Non-pigmented ciliary epithelial cell (primary cell): ENCODE measurements at places on chromosomes 1 and 21.

- peak; percentile 95 for DNase-seq
Measured at GRCh38 chr1:245085508-245086095, 69.2 kb upstream of the KIF26B start.

- peak; percentile 63 for DNase-seq
Measured at GRCh38 chr1:15158506-15159165, 5.1 kb downstream of the TMEM51 start.

- no peak for DNase-seq
Measured at GRCh38 chr1:183724350-183725042, 71.4 kb upstream of the APOBEC4 start.

DNA sequence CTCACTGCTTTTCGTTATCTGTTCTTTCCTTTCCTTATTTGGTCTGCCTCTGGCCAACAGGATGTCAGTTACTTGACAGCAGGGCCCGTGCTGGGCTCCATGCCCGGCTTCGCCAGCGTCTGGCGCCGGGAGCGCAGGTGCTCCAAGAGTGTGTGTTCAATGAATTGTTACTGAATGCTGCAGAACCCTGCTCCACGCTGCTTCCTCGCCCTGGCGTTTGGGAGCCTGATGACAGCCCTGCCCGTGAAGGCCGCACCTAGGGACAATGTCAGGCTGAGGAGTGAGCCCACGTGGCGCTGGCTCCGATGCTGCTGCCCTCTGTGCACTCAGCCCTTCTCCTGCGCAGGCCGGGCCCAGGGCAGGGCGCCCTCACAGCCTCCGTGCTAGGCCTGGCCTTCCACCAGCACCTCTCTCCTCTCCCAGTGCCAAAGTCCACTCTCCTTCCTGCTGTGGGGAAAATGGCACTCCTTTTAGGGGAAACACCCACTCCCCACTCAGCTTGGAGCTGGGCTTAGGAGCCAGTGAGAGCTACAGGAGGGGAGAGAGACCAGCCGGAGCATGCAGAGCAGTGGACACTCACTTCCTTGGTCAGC, 51.4 kb downstream of the ACBD3 start:
- DNase-seq = no peak

- no peak for DNase-seq
Measured at GRCh38 chr1:169250795-169251194, 116.8 kb downstream of the NME7 start.

GRCh38 chr1:58468612-58469011, 77.9 kb downstream of the OMA1 start:
- no peak for DNase-seq

DNA sequence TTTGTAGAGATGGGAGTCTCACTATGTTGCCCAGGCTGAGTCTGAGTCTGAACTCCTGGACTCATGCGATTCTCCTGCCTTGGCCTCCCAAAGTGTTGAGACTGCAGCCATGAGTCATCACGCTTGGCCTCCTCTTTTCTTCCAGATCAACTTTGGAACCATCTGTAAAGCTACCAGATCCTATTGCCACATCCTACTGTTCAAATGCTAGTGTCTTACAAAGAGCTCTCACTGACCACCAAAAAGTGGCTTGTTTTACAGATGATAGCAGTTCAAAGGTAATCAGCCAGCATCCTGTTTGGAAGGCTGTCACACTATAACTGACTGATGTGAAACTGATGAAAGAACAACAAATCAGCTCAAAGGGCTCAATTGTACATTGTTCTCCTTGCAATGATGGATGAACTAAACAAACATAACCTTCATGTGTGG, 221.6 kb downstream of the AKT3 start:
- DNase-seq = no peak

DNA sequence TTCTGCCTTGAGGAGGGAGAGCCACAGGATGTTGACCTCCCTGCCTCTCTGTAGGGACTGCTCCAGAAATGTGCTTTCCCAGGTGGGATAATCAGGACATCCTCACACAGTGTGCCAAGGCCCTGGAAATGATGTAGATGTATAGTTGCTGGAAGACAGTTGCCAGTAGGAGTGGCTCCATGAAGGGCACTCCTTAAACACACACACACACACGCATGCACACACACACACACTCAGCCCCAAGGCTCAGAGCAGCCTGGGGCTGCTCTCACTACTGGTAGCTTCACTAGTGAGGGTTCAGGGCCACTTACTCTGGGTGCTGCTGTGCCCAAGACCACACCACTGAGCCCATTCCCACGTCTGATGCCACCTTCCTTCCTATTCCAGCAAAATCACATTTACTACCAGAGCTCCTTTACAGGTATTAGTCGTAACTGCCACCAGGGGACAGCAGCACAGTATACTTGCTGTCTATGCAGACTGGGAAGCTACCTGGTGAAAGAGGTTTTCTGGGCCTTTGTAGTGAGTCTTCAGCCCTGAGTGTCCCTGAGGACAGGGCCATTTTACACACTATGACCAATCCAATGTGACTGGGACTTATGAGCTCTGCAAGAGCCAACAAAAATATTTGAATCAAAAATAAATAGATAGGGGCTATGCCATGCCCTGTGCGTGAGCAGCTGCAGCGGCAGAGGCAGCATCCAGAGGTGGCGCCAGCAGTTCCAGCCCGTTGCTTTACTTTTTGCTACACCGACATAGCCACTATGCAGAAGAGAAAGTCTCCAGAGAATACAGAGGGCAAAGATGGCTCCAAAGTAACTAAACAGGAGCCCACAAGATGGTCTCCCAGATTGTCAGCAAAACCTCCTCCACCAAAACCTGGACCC, 15.0 kb downstream of the CRNN start:
- no peak for DNase-seq

DNA sequence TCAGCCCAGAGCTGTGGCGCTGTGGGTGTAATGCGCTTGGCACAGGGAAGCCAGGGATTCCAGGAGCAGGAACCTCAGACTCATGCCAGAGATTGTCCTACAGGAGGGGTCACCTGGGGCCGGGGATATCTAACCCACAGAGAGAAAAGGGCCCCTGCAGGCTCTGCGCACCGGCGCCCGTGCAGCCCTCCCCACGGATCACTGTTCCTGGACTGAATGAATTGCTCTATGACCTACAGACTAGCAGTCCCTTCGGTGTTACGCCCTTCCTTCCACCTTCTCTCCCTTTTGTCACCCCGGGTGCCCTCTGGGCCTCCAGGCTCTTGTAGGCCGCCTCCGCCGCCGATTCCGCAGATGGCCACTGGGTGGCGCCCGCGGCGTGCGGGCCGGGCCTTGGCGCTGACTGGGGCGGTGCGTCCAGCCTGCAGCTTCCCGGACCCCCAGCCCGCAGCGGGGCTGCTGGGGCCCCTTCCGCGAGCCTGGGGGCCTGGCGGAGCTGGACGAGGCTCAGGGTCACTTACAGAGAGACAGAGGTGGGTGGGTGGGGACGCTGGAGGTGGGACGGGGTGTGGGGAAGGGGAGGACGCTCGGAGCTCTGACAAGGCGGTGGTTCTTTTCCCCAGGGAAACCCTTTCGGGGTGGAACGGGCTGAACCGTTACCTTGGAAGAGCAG, 101.3 kb downstream of the IER5 start:
- no peak for DNase-seq

- DNase-seq = no peak
Measured at GRCh38 chr1:89652373-89652772, 19.5 kb downstream of the LRRC8C start.

- DNase-seq = no peak
Measured at GRCh38 chr1:21579791-21580190, 70.6 kb downstream of the ALPL start.

DNA sequence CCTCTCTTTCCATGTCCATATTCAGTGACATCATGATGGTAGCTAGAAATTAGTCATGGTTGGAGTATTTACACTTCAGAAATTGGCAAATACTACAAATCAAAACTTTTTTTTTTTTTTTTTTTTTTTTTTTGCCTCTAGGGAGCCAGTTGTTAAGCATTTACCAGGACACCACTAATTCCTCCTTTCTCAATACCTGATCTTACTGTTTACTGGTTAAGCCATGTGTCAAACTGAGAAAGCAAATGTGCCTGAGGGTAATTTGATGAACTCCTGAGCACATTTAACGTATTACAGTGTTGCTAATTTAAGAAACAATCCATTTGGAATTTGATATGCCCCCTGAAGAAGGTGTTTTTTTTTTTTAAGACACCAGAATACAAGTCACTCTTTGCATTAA, 94.4 kb downstream of the DNM3 start:
- no peak for DNase-seq

DNA sequence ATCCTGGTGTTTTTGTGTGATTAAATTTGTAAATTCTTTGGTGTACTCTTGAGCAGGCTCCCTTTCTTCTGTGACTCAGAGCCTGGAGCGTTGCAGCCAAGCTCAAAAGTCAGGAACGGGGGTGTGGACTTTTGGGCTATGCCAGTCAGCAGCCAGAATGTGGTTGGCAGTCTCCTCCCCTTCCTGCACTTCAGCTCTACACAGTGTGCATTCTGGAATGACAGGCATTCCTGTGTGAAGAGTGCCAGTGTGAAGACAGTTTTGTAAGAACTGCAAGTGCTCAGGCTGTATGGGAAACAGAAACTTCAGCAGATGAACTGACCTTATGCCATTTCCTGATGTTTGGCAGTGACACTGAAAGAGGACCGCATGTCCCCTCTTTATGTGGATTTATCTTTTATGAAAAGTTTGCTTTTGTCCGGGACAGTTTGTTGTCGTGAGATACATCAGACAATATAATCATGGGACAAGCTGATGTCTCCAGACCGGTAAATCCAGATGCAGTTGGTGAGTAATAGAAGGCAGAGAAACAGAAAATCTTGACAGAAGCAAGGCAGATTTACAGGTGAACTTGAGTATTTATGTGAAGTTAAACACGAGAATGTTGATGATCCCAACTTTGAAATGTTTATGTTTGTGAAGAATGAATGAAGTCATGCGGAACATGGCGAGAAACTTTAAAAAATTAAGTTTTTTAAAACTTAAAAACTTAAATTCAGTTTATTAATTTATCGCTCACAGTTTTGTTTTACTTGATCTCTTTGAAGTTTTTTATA, 67.7 kb upstream of the RCC1 start:
- peak; percentile 89 for DNase-seq

- no peak for DNase-seq
Measured at GRCh38 chr1:55631509-55631908, 416.3 kb upstream of the USP24 start.

- peak; percentile 13 for DNase-seq
Measured at GRCh38 chr1:112954945-112955772, 837 bp downstream of the SLC16A1 start.

GRCh38 chr1:84406346-84406861, 8.1 kb downstream of the DNASE2B start:
- no peak for DNase-seq

GRCh38 chr1:30416221-30416820, 307.1 kb downstream of the MATN1 start:
- DNase-seq = no peak

DNA sequence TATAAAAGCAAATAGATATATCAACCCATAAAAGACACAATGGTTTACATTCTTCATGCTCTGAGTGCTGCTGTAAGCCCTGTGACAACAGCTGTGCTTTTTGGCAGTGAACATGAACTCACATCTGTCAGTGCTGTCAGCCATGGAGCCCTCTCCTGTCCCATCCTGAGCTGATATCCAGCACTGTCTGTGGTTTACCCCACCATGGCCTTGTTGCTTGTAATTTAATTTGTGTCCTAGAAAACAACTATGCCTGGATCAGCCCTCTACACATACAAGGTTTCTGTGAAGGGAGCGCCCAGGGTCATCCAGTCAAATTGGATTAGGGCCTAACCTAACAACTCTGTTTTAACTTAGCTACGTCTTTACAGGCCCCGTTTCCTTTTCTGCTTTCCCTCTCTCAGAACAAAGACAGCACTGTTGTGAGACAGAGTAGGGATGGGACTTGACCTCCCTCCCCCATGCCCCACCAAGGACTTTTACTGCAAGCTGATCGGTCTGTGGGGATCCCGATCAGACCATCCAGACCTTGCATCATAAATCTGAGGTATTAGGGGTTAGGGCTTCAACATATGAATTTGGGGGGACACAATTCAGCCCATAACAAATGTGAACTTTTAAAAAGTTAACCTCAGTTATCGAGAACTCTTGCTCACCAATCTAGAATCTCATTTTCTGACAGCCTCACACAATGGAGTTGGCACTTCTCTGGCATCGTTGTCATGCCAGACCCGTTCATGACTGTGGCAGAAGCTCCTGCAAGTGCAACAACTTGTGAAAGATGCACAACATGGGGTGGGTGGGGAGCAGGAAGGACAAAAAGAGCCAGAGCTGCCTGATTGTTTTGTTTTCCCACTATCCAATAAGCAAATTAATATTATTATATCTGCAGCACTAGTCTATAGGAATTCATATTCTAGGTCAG, 16.4 kb upstream of the SLC44A3 start:
- DNase-seq = no peak

DNA sequence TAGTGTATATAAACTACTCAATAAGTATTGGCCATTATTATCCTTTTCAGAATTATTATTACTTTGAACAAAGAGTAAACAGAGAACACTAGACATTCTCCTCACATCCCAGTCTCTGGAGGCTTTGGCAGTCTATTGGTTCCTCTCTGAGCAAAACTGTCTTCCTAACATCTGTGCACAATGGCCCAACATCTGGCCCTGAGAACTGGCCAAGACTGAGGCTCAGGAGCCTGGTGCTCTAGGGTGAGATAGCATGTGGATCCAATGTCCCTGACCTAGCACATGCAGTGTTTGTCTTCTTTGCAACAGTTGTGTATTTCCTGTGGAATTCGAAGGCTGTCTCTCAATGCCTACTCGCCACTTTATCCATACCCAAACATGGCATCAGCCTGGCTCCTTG, 313.2 kb upstream of the KAZN start:
- DNase-seq = no peak

GRCh38 chr1:64043976-64044375, 159.4 kb upstream of the UBE2U start:
- DNase-seq = peak; percentile 58

- no peak for DNase-seq
Measured at GRCh38 chr1:8348777-8349472, 31.0 kb downstream of the SLC45A1 start.

DNA sequence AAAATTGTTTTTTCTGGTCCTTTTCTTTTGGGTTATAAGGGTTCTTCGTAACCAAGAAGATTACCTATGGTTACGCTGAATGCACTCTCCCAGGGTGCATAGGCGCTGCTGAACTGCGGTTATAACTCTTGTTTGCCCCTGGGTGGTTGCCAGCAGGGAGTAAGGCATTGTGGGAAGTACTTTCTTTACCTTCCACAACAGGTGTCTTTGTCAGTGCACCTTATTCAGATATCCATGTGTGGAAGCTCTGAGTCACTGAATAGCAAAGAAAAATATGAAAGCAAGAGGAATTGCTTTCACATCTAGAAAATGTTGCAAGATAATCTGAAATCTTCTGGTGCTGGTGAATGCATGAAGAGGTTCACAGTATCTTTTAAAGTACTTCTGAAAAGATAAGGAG, 124.4 kb upstream of the CACYBP start:
- DNase-seq = no peak

- no peak for DNase-seq
Measured at GRCh38 chr1:23619299-23620188, 60.2 kb upstream of the ID3 start.
